ENCODE measurements at places on chromosomes 11 and 22.

- no peak for DNase-seq
Measured at GRCh38 chr22:36081023-36081431, 52.4 kb upstream of the RBFOX2 start.

DNA sequence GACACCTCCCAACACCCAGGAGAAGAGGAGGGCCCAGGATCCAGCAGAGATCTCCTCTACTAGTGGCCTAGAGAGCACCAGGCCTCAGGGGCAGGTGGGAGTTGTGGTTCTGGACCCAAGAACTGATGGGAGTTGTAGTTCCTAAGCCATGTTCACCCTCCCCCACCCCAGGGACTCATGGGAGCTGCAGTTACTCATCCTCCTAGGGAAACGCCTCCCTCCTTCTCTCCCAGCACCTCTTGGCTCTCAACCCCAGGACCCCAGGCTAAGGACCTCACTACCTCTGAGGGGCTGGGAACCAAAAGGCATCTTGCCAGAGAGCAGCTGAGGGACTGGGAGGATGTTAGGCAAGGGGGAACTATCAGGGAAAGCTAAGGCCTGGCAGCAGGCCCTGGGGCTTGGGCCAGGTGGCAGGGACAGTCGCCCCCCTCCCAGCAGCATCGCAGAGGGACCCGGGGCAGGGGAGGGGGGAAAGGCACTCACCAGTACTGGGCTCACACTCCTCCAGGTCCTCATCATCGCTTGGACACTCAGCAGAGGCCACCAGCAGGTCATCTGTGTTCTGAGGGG, 28.9 kb downstream of the SLC22A12 start:
- DNase-seq, result no peak

GRCh38 chr11:122207505-122207904, 91.5 kb upstream of the BLID start:
- no peak for DNase-seq

- DNase-seq, result no peak
Measured at GRCh38 chr22:35446365-35446764, 46.4 kb downstream of the MCM5 start.

GRCh38 chr22:49953027-49953679, 7.4 kb upstream of the PIM3 start:
- DNase-seq, result peak; percentile 7

DNA sequence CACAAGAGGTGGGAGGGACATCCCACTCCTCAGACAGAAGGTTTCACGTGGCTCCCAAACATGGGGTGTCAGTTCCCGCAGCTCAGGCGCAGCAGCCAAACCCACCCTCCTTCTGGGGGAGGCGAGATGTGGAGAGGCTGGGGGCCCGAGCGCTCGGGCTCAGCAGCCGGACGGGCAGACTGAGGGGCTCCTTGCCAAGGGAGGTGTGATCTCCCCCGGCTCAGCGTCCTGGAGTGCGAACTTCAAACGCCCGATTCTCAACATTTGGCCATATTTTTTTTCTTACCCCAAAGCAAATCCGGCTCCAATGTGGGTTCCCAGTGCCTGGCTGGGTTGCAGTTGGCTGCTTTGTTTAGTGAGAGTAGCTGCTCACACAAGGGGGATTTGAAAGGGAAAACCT, 477.9 kb downstream of the MN1 start:
- no peak for DNase-seq

DNA sequence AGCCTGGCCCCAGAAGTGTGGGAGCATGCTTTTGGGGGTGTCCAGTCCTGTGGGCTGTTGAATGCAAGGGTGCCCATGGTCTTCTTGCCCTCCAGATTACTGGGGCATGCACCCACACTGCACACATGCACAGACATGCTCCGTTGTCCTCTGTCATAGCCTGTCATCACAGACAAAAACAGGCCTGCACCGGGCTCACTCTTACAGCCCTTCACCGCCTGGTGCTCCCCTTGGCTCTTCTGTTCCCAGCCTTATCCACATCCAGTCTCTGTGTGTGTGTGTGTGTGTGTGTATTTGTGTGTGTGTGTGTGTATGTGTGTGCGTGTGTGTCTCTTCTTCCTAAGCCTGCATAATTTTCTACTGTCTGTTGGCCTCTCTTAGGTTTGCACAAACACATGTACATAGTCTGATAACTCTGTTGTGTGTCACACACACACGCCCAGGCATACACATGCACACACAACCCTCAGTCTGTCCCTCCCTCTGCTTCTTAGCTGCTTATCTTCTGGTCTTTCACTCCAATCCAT, 23.4 kb upstream of the NECTIN1 start:
- DNase-seq, result no peak

Data from DMS153 (cell line).